ENCODE measurements at places on chromosomes 1 and 21.

- no peak for DNase-seq
Measured at GRCh38 chr1:160608057-160608456, 28.8 kb upstream of the CD84 start.

DNA sequence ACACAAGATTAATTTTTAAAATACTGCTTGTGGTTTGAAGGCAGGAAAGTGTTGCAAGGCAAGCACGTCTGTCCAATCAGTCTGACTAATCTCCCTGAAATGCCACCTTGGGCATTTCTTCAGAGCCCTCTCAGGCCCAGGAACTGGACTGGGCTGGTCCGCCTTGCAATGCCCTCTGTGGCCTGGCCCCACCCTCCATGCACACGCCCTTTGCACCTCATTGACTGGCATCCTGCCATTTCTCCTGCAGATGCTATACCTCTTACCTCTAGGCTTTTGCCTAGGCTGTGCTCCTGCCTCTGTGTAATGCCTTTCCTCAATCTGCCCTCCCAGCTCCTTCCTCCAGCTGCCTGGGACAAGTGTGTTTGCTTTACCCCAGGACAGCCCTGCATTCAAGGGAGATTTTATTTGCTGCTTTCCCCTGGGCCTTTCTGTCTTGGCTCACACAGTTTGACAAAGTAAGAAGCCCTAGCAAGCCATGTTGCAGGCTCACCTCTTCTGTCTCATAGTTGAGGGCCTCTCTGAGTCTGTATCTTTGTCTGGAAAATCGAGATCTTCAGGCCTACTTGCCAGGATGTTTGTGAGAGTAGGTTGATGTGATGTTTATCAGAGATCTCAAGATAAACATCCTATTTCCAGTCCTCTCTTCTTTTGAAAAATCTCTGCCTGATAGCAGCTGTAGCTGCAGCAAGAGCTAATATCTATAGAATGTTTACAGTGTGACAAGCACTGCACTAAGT lies 149.2 kb upstream of the JUN start:
- DNase-seq = no peak

DNA sequence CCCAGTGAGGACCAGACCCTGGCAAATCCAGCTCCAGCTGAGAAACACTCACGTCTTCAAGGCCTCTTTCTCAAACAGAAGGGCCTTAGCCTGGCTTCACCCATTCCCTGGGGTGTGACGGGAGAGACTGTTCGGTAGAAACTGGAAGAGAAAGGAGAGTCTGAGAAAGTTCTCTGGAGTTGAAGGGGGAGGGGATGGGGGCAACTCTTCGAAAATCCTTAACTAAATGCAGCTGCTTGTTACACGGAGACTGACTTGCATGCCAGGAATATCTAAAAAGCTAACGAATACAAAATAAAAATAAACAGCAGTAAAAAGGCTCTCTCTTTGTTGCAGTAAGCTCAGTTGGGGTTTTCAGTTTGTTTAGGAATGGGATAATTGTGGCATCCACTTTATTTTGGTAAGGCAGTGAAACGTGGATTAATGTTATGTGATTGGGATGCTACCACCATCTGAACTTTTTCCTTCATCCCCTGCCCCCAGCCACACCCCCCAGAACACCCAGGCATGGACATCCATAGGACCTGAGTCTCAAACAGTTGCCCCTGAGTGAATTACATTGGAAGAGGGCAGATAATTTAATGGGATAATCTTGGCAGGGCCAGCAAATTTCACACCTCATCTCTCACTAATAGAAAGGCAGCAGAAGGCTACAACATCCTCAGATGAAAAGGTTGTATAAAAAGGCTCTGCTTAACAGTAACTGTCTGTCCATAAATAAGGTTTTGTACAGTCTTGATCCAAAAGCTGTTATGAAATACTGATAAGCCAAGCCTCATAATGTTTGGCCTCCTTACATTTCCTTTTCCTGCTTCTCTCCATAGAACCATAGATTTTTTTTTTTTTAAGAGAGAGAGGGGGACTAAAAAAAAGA lies 5.8 kb downstream of the ROR1 start:
- DNase-seq = no peak

- no peak for DNase-seq
Measured at GRCh38 chr1:178534137-178534868, 21.4 kb downstream of the TEX35 start.

- DNase-seq = no peak
Measured at GRCh38 chr1:59360170-59360569, 63.3 kb downstream of the FGGY start.

GRCh38 chr21:39384674-39385298 lies 35.9 kb upstream of the HMGN1 start:
- no peak for DNase-seq

DNA sequence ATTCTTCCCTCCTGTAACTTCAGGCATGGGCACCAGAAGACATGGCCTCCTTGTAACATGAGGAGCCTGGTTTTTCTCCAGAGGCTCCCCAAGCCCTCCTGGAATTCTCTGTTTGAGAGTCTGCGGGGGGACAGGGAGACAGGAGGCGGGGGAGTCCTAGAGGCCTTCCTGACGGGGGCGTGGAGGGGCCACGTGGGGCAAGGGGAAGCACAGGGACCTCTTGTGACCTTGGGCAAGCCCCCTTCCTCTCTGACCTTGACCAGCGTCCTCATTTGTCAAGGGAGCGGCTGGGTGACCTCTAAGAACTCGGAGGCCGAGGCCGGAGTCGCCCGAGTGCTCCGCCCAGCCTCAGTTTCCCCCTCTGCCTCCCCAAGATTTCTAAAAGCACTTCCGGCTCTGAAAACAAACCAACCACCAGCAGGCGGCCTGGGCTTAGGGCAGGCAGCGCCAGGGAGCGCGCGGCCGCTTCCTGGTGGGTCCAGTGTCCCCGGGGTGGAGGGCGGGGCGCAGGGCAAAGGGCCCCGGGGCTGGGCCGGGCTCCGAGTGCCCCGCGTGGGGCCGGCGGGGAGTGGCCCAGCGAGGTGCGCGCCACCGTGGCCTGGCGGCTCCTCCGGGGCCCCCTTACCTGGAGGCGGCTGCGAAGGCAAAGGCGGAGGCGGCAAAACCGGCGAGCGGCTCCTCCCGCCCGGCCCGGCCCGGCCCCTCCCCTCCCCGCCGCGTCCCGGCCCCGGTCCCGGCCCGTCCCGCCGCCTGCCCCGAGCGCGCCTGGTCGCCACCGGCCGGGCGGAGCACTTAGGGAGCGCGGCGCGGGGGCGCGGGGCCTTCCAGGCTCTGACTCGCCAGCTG lies at the start of gene TMCO4:
TSS of gene TMCO4 (minus strand) at position 687 of the 846 bp plus-strand sequence. CDS start 19,158 bp downstream, outside the sequence.
- DNase-seq = no peak

- DNase-seq = no peak
Measured at GRCh38 chr1:147890177-147890790, 12.3 kb upstream of the GJA8 start.
